ENCODE measurements at places on chromosomes 11 and 22.

DNA sequence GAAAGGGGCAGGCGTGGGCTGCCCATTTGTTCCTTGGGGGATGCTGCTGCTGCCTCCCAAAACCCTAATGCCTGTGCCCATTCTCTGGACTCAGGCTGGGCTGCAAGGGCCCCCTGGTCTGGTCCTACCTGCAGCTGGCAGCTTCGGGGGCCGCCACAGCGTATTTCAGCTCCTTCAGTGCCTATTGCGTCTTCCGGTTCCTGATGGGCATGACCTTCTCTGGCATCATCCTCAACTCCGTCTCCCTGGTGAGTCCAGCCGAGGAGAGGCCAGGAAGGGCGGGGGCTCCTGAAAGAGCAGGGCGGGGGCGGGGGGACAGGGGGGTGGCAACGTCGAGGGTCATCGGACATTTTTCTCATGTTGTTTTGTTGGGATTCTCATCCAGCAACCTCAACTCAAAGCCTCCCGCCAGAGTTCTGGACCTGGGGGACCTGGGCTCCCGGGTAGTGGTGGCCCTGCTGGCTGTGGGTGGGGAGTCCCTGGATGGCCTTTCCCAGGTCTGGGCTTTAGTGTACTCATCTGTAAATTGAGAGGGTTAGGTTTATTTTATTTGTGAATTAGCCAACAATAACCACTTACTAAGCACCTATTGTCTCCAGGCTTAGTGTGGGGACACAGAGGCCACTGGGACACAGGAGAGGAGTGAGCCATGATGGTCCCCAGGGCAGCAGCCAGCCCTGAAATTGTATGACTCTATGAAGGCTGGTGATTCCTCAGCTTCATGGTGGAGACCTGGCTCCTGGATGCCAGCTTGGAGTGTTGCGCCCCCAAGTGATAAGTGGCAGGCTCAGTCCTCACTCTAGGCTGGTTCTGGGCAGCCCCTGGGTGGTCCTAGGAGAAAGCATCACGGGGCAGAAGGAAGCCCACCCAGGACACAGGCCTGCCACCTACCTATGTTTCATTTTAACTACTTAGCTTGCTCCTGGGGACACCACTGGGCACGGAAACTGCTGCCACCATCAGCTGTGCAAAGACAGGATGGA, 36.0 kb downstream of the CAPN1 start:
- DNase-seq = no peak

GRCh38 chr11:72084965-72085364, 4.3 kb downstream of the LRRC51 start:
- DNase-seq = no peak

DNA sequence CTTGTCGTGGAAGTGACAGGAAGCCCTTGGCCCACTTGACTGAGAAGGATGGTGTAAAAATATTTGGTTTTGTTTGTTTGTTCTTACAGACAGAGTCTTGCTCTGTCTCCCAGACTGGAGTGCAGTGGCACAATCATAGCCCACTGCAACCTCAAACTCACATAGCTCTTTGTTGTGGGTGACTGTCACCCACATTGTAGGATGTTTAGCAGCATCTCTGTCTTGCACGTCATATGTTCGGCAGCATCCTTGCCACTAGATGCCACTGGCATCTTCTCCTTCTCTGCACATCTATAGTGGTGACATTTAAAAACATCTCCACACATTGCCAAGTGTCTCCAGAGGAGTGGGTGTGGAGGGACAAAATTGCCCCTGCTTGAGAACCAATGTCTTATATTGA, 56.8 kb downstream of the PRR5L start:
- DNase-seq = no peak

GRCh38 chr11:88402784-88403183, 65.2 kb upstream of the CTSC start:
- DNase-seq = no peak

GRCh38 chr11:103872748-103873147, 163.7 kb upstream of the DDI1 start:
- no peak for DNase-seq

DNA sequence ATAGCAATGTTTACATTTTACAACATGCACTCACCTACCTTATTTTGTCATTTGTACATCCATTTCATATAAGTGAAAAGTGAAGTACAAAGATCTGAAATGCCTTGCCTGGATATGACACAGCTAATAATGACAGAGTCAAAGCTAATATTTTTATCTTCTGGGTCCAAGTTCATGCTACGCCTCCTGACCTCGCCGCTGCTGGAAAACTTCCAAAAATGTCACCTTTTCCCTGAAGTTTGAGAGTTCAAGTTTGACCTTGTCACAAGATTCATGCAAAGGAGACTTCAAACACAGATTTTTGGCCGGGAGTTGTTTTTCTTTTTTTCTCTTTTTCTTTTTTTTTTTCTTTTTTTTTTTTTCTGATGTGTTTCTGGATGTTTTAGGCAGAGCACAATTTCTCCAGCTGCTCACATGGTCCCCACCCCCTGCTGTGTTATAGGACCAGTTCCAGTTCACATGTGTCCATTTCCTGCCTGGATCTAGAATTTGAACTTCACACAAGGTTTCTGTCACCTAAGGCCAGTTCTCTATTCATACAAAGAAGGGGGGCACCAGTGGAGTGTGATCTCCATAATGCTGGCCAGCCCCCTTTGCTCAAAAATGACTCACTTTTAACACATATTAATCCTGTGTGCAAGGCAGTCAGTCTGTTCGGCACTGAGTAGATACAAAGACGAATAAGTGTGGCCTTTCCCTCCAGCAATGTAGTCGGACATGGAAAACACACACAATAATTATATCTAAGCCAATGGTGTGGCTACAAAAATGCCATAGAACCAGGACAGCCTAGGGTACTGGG, 546.8 kb downstream of the BUD13 start:
- no peak for DNase-seq

- DNase-seq = no peak
Measured at GRCh38 chr11:14420223-14420622, 61.2 kb upstream of the RRAS2 start.

DNA sequence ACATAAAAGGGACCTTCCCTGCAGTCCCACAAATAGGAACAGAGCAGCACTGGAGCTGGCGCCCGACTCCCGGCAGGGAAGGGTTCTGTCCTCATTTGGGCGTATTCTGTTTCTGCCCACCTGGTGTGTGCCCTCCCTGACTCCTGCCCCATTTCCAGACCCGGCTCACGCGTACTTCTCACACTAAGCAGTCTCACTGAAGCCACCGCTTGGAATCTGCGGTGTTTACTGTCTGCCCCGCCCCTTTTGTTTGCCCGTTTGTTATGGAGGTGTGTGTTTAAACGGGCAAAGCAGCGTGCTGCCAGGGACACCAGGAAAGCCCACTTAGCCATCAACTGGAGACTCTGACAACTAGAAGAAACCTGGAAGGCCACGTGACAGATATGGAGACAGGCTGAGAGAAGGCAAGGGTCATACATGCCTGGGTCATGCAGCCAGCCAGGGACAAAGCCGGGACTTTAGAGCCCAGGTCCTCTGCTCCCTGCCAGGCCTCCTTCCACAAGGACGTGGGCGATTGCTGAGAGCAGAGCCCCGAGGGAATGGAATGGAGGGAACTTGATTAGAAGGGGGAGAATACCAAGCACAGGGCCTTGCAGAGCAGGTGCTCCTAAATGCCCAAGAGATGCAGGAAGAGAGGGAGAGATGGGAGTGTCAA, 8.7 kb upstream of the EFCAB6 start:
- DNase-seq = no peak

GRCh38 chr11:117821431-117821830, 3.1 kb downstream of the FXYD2 start:
- DNase-seq = no peak

GRCh38 chr11:72826191-72826941, 12.2 kb downstream of the ATG16L2 start:
- no peak for DNase-seq

- no peak for DNase-seq
Measured at GRCh38 chr22:19325296-19325948, 33.9 kb upstream of the CLTCL1 start.

DNA sequence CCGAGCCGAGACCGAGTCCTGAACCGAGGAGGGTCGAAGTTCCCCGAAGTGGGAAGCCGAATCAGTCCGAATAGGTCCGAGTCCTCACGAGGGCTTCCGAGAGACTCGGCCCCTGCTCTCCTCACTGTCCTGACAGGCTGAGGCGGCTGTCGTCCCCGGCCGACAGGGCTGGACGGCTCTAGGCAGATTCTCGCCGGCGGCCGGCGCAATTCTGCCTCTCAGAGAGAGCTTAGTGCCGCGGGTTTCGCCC, 191 bp upstream of the DEAF1 start:
- no peak for DNase-seq

DNA sequence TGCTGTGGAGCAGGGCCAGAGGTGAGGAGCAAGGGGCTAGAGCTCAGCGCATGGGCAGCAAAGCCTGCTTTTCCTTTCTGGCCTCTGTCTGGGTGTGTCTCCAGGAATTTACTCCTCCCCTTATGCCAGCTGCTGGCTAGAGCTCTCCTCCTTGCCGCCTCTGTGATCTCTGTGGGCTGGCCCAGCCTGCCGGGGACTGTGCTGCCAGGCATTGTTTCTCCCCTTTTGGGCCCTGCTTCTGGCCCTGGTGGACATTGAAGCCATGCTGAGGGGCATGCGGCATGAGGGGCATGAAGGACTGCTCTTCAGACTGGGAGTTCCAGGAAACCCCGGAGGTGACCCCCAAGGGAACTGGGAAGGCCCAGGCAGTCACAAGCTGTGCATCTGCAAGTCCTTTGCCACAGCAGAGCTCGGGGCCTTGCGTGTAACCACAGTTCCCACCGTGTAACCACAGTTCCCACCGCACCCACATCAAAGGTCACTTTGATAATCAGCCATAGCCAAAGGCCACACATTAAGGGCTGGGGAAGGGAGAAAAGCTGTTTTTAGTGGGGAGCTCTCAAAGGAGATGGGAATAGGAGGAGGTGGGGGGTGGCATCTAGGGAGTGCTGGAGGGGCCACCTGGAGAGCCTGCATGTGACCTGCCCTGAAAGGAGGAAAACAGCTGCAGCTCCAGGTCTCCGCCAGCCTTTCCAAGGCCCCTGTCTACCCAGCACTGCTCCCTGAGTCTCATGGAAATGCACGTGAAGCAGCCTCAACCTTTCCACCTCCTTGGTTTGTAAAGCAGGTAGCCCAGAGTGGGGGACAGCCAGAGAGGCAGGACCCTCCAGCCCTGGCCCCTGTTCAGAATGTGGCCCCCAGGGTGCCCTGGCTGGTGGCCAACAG, 62.3 kb downstream of the PPFIBP2 start:
- no peak for DNase-seq

DNA sequence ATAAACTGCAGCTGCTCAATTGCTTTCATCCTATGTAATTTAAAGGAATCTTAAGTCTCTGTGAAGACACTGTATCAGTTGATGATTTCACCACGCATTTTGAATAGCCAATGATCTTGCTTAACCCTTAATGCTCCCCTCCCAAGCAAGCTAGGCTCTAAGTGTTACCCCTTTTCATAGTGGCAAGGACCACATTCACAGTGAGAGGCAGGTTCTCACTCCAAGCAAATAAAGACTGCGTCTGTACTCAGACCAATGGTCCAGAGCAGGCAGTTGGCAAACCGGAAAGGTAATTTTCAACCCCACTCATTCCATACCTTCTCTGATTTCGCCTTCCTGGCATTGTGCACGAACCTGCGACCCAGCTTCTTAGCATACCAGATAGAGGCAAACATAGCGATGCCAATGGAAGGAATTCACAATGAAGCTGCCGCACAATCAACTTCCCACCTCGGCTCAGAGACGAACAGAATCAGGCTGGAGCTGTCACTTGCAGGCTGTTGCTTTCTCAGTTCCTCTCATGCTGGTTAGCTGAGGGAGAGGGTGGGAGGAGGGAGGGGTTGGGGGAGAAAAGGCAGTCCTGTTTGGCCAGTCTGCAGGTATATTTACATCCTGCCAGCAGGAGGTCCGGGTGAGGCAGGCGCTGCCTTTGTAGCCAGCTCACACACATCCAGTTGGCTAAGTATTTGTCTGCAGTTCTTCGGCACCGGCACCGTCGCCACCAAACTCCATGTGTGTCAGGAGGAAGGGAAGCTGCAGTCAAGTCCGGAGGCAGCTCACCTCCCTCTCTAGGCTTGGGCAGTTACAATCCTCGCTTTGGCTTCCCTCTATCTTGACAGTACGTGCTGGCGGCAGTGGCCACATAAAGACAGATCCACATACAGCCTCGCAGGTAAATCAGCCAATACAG, 1151.2 kb upstream of the CCDC90B start:
- no peak for DNase-seq

Data from Panc1 (cell line).